Activated CD4-positive, alpha-beta T cell treated with anti-CD3 and anti-CD28 coated beads, Interleukin-2, amount 50 U/mL, for 24 hours (primary cell): ENCODE measurements at places on chromosomes 3 and 15.

GRCh38 chr3:27253831-27254230 is 115.4 kb downstream of the NEK10 start:
- no peak for DNase-seq

DNA sequence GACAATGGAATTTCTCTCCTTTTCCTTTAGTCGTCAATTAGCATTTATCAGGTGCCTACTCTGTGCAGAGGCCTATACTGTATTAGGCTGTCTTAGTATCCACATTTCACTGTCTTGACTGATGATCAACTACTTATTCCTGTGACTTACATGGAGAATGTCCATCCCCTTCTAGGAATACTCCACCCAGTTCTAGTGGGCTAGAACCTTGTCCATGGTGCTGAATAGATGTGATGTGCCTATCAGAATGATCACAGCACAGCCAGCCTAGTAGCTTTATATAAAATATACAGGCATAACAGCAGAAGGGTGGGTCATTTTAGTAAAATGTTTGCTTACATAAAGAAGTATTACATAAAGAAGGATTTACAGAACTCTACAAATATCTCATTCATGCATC is 621.4 kb downstream of the PDCD6IP start:
- DNase-seq = no peak

- no peak for DNase-seq
Measured at GRCh38 chr3:140727886-140728285, 50.0 kb downstream of the TRIM42 start.

DNA sequence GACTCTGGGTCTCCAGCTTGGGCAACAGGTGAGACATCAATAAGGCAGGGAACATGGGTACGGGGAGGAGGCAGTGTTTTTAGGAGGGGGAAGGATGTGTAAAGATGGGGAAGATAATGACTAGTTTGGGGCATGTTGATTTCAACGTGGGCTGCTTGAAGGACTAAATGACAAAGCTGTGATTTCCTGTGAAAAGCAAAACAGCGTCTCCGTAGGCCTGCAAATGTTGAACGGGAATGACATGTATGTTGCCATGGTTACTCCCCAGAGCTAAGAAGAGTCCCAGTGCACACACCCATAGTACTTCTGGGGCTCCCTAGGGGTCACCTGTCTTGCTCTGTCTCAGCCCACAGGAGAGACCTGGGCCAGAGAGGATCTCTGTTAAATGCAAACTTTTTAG is 71.3 kb upstream of the ETV5 start:
- DNase-seq = no peak

GRCh38 chr3:32077260-32078084 is 28.9 kb upstream of the GPD1L start:
- DNase-seq = no peak

DNA sequence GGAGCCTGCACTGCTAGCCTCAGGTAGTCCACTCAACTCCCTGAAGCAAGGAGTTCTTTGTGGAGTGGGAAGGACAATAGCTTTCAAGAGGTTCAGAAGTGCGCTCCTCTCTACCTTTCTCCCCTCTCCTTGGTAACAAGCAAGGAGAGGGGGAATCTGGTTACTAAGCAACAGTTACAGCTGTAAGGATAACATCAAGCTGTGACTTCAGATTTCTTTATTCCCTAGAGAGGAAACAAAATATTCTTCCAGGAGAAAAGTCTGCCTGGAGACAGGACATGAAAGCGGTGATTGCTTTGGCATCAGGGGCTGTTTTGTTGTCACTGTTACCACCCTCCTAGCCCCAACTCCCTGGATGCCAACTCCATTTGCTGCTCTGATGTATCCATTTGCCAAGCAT is 70.4 kb downstream of the TRANK1 start:
- DNase-seq = no peak

- DNase-seq = no peak
Measured at GRCh38 chr3:128394033-128394432, 72.7 kb downstream of the DNAJB8 start.
